ENCODE measurements at places on chromosomes 16 and 17. TPM values are rescaled to one million over a fixed set of nuclear protein-coding genes. Genes with fewer than 3 reads are reported as not detected.

The CLEC18B gene
- total RNA-seq, result 18.7 TPM

- DNase-seq, result no peak
These were observed 9.1 kb downstream of the SLX4 start for GRCh38 chr16:3602320-3602653.

DNA sequence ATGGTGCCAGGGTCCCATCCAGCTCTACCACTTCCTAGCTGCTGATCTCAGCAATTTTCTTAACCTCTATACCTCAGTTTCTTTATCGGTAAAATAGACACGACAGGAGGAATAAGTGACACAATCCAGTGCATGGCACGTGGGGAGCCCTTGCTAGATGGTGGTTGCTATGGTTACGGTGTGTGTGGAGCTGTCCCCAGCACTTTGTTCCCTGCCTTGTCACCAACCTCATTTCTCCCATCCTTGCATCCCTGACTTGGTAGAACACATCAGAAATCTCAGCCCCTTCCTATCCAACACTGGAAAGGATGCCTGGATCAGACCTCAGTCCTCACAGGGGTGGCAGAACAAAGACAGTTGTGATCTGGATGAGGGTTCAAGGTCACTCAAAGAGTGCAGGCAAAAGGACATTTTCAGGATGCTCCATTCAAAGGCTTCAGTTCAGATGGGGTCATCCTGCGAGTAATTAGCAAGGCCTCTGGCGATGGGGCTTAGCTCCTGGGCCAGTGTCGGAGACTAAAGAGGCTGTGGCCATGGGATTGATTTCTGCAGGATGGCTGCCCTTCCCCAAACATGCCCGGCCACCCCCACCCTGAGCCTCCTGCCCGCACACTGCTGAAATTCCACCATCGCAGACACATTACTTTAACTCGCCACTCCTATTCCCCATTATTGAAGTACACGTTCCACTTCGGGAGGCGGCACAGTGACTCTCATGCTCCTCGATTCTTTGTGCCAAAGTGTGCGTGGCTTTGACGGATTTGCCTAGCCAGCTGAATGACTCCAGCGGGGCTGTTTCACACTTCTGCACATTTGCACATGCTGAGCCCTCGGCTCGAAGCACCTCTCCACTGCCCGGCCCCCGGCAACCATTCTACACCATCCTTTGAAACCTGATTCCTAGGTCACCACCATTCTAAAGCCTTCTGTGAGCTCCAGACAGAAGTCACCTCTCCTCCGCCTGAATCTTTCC, 40.3 kb downstream of the WNT3 start:
- no peak for DNase-seq

GRCh38 chr16:24977678-24978075, 37.5 kb downstream of the ARHGAP17 start:
- DNase-seq, result no peak

The COG8 gene
- total RNA-seq, result 45.4 TPM

- DNase-seq, result no peak
These were observed 7.3 kb upstream of the NR1D1 start for GRCh38 chr17:40107522-40108174.

The PPY gene
- total RNA-seq, result not detected

All from epithelial cell of proximal tubule (primary cell).